ENCODE measurements at places on chromosomes 1 and 21.
A peak's percentile ranks its signal among the peaks of the same experiment; 100 is the strongest.

DNA sequence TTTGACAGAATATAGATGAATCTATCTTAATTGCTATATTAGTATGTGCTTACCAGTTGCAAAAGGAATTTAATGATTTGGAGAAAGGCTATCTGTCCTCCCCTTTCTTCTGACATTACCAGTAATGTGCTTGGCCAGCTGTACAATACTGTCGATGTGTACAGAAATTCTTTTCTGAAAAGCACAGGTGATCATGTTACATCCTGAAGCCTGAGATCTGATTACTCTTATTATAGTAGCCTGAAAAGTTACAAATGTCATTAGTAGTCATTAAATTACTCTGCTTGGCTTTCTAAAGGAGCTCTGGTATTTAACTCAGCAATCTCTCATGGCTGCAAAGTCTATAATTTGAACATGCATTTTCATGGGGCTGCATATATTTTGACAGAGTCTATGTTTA, 209.8 kb downstream of the PTPRC start:
- no peak for DNase-seq

GRCh38 chr1:182569939-182570610, 19.0 kb downstream of the RNASEL start:
- no peak for DNase-seq

DNA sequence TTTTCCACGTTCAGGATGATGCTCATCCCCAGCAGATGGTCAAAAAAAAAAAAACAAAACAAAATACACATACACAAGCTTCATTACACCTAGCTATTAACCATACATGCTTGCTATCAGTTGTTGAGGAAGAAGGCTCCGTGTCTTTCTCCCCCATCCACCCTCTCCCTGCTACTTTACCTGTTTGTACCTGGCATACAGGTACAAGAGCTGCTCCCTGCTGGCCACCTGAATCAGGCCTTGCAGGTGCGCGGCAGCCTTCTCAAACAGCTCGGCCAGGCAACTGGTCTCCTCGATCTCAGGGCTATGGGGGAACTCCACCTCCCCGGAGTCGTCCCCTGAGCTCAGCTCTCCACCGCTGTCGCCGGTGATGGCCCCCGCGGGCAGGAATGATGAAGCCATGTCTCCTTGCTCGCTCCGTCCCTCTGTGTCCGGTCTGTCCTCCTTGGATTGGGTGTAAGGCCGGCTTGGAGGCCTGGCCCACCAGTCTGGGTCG, 464 bp downstream of the ACBD6 start:
- no peak for DNase-seq

GRCh38 chr1:64745181-64745985, 508 bp downstream of the RAVER2 start:
- peak; percentile 3 for DNase-seq

- no peak for DNase-seq
These were observed 71.0 kb upstream of the TRABD2B start for GRCh38 chr1:48068206-48068605.
